ENCODE measurements at places on chromosomes 11 and 22.

GRCh38 chr11:43825217-43825816, 55.3 kb upstream of the ALKBH3 start:
- no peak for DNase-seq

DNA sequence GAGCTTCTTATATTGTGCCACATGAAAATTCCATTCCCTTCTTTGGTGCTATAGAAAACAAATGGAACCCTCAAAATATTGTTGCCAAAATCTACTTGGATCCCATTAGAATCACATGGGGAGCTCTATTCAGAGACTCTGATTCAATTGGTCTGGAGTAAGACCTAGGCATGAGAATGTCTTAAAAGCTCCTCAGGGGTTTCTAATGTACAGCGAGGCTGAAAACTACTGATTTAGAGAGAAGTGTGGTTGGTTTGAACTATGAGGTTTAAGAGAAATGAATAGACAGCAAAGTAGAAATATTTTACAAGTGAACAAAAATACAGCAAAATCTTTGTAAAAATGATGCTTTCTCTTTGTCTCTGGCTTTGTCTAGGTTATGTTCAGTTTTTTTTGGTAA, 514.7 kb downstream of the CNTN5 start:
- DNase-seq, result no peak

DNA sequence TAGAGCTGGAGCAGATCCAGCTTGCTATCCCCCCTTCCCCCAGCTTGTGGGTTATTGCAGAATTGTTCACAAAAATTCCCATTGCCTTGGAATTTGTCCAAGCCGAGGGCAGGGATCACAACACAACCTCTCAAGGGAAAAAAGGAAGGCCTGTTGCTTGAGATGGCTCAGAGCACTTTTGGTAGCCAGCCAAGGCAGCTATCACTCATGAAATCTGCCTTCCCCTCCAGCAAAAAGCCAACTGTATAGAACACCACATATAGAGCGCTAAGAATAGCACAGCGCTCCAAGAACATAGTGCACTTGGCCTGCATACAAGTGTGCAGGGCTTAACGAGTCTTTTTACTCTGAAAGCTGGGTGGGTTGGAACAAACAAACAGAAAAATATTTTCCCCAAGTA, 46.2 kb downstream of the FAM83F start:
- no peak for DNase-seq

DNA sequence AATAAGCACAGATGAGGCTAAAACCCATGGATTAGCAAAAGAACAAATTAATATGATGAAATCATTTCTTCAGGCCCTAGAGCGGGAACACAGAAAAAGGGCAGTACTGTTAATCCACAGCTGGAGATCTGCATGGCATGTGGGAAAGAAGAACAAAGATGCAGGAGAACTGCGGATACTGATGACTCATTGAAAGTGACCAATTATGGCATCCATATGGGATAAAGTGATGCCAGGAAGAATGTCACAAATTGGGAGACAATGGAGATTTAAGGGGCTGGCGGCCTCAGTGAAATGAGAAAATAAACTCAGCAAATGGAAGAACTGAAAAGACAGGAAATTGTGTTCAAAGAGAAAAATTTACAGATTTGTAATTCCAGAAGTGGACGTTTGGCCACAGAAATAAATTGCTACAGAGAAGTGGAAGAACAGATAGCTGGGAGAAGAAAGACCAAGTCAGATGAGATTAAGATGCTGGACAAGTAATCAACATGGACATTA, 39.4 kb downstream of the SIK3 start:
- DNase-seq, result no peak

- no peak for DNase-seq
These were observed 11.9 kb downstream of the APOL2 start for GRCh38 chr22:36227396-36227795.

DNA sequence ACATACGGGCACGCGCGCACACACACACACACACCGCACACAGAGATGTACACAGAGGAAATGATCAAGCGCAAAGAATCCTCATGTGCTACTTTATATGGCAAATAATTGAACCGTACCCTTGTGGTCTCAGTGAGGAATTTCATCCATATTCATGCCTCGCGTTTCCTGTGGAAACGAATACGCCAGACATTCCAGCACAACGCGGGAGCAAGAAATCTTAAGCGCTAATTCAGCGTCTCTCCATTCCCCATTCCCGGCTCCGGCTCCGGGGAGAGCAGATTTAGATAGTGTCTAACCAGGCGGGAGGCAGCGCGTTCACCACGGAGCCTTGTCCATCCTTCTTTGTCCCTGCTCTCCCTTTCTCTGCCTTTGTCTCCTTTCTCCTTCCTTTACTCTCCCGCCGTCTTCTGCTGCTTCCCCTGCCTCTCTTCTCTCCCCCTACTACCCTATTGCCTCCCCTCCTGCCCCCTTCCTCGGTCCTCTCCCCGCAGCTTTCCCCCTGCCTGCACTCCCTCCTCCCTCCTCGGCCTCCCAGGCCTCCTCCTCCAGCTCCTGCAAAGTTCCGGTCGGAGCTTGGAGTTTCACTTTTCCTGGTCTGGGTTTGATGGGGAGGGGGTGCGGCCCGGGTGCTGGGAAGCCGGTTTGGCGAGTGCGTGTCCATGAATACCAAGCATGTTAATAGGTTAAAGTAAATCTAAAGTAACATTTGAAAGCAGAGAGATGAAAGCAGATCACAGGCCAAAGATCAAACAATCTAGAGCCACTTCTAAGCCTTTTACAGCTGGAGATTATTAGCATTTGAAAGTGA, 579.3 kb downstream of the BUD13 start:
- DNase-seq, result no peak

GRCh38 chr22:19769393-19769715, 8.8 kb downstream of the TBX1 start:
- no peak for DNase-seq

DNA sequence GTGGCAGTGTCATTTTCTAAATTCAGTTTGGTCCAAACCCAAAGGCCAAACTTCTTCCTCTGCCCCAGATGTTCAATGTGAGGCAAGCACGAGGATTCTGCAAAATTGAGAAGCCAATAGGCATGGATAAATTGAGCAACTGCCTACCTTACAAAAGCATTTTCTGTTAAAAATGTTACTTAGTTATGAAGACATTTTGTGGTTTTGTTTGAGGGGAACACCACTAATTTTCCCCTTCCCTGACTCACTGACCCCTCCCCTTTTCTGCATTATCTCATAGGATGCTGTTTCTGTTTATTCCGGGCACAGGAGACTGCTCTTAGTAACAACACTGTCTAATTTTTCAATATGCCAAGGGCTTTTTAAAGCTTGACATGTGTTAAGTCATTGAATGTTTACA, 462.8 kb downstream of the INSC start:
- DNase-seq, result no peak

DNA sequence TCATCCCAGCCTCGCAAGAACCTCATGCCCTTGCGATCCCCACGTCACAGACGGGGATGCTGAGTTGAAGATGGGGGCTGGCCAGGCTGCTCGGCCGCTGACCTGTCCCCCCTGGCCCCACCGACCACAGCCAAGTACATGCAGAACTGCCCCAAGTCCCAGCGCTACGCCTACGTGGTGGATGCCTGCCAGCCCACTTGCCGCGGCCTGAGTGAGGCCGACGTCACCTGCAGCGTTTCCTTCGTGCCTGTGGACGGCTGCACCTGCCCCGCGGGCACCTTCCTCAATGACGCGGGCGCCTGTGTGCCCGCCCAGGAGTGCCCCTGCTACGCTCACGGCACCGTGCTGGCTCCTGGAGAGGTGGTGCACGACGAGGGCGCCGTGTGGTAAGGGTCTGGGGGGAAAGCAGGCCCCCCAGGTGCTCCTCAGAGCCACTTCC, 10.0 kb downstream of the MUC5B start:
- no peak for DNase-seq
